ENCODE measurements at places on chromosomes 16 and 17.

DNA sequence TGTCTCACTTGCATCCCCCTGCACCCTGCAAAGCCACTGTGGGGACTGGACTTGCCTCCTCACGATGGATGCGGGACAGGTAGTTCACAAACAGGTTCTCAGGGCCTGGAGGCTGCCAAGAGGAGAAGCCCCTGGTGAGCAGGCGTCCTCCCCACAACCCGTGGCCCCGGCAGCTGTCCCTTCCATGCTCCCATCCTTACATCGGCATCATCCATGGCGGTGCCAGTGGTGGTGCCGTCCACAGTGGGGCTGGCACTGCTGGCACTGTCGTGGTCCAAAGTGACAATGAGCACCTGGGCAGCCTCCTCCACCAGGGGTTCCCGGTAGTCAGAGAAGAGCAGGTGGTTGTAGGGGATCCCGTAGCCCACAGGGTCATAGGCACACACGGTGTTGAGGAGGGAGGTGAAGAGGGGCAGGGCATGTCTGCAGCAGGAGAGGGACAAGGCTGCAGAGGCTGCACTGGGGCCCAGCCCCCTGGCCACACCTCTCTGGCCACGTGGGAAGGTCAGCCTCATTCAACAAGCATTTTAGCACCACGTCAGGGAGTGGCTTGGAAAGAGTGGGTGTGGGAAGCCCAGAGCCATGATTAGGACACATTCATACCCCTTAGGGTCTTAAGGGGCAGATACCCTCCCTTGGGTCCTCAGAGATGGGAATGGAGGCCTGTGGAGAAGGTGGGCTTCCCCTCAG lies 12.6 kb downstream of the HID1 start:
- peak; percentile 40 for ATAC-seq

- peak; percentile 45 for ATAC-seq
Observed at GRCh38 chr17:82840431-82840831, 609 bp upstream of the ZNF750 start.

DNA sequence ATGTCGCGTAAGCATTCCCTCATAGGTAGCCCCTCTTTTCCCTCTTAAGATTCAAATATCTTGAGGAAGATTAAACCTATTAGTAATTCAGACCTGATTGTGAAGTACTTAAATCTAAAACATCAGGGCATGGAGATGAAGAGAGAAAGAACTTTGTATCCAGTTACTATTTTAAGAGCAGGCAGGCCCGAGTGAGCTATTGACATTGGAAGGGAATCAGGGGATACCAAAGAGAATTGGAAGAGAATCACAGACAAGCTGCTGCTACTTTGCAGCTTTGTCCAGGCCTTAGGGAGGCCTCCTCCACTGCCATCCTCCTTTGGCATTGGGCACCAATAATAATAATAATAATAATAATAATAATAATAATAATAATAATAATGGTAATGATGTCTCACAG lies 170.5 kb downstream of the MRTFB start:
- no peak for ATAC-seq

DNA sequence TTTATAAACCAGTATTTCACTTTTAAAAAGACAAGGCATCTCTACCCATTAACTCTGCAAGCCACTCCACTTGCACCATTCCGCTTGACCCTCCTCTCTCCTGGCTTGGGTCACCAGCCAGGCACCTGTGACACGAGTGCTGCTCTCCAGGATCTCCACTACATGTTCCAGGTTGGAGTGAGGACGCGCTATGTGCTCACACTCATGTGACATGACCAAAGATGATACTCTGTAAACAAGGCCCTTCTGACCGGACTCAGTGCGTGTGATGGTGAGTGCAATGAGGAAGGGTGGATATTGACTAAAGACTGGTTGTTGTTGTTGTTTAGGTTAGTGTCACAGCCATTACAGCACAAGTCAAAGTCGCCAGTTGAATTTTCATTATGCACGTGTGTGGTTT lies 192.7 kb downstream of the MRTFB start:
- ATAC-seq = no peak

DNA sequence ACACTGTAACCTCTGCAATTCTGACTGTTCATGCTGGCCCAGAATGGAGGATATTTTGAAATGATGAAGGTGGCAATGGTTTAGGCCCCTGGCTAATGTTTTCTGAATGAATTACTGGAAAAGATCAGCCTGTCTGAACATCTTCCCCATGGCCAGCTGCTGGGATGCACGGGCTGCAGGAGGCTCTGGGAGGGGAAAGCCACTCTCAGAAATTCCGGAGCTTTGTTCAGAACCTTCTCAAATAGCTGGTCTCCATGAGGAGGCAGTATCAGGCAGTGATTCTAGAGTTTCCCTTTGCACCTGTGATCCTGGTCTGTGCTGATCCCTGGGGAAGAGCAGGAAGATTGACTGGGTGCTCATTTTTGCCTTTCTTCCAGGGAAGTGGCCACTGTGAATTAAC lies 5.0 kb downstream of the SLC6A2 start:
- no peak for ATAC-seq
